Retina (tissue), 1 donor: ENCODE measurements at places on chromosomes 3 and 15.

- DNase-seq: no peak
Observed at GRCh38 chr3:86958534-86958933, 32.4 kb downstream of the VGLL3 start.

DNA sequence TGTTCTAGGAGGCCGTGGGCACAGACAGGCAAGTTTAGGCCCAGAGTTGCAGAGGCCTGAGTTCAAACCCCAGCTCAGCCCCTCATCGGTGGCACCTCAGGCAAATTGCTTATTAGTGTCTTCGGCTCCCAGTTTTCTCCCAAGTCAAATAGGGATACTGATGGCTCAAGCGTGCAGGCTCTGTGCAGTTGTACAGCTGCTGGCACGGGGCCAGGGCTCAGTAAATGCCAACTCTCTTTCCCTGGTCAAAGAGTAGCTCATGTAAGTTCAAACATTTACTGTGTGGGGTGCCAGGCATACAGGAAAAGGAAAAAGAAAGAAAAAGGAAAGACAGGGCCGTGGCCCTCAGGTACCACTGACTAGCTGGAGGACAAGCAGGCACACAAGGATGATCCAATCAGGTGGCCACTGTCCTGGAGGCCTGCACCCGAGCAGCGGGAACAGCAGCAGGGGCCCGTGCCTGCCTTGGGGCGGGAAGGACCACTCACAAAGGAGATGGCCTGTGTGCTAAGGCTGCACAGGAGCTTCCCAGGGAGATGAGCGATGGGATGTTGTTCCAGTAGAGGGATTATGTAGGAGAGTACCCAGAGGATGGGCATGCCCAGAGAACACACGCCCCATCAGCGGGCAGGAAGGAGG, 70.8 kb downstream of the TBC1D2B start:
- no peak for DNase-seq

DNA sequence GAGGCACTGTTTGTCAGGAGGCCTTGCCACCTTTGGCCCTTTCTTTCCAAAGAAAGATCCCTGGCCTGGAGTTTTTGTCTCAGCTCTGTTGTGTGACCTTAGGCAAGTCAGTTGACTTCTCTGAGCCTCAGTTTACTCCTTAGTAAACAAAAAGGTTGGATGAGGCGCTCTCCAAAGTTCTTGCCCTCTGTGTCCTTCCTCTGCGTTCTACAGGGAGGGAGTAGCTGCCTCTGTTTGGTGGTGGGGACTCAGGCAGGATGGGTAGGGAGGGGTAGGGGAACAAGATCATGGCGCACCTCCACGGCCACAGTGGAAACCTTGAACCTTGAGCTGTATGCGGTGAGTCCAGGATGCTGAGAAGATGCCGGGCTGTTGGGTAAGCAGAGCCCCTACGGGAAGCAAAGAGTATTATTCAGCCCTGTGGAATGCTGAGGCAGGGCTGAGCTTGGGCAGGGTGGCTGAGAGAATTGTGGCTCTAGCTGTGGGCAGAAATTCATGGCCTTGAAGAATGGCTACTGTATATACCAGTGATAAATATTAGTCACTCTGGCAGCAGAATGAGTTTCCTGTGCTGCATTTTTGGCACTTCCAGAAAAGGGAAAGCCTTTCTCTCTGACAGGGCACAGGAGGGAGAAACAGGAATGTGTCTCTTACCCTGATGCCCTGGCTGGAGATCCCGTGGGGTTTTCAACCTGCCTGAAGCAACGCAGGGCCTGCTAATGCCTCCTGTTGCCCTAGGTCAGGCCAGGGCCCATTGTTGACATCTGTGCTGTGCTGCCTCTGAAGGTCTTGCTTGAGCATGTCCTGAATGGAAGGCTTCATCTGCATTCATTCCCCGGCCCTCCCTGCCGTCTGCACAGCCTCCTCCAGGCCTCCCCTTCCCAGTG, 39.9 kb downstream of the SMAD3 start:
- DNase-seq: no peak

DNA sequence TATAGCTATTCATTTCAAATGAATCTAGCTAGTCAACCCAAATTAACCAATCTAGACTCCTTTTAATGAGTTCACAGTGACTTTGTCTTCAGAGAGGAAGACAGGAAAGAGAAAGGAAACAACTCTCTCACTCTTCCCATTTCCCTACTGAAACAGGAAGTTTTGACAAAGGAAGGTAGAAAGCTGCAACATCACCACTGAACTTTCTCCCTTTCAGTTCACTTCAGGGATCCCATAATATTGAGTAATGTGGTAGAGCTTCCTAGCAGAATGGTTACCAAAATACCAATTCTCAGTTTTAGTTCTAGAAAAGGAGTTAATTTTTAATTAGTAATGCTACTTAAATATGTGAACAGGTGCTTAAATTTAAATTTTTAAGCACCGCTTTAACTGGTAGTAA, 7.5 kb downstream of the VPS13C start:
- no peak for DNase-seq

DNA sequence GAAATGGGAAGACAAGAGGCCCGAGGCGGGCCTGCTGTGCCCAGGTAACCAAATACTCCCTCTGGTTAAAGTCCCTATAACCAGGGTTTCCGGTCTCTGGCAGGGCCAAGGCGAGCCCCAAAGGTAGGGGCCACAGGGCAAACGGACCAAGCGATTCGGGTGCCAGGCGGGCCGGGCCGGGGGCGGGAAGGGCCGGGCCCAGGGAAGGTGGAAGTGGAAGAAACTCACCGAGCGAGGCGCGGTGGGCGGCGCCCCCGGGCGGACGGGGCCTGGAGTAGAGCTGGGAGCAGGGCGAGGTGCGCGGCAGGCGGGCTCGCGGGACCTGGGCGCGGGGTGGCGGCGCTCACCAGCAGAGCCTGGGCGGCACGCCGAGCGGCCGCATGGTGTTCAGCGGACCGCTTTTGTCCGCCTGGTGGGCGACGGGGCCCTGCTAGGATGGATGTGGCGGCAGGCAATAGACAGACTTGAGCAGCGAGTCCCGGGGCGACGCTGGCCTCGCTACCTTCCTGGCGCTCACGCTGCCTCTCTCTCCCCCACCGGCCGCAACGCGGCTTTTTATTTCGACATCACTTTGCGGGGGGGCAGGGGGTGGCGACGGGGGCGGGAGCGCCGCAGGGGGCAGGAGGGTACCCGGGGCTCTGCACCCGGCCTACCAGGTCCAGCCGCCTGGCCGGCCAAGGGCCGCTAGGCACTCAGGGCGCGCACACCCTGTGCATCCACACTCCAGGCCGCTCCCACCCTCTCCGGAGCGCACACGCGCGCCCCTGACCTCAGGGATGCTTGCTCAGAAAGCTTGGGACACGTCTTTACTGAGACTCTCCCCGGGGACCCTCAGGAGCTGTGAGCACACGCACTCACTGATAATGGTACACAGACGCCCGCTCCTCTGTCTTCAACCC, at the start of gene GATA2:
Gene GATA2, minus strand, starts transcription at position 531 of the 899 bp plus-strand sequence. CDS start 6,170 bp downstream, outside the sequence.
- DNase-seq: peak; percentile 60
